Smooth muscle cell of bladder (primary cell): ENCODE measurements at places on chromosomes 1 and 21. TPM values are rescaled to one million over a fixed set of nuclear protein-coding genes. Genes with fewer than 3 reads are reported as not detected.

The FMO1 gene
- 0.14 and 0.37 TPM in 2 replicates for total RNA-seq

The OR2L2 gene
- total RNA-seq, result under 0.01 TPM in 1 of 2 replicates, not detected in the other

The NUDT4B gene
- total RNA-seq, result 13.7 and 17.1 TPM in 2 replicates

The GOLT1A gene
- total RNA-seq, result not detected in 2 replicates

The C1orf53 gene
- 2.0 and 5.1 TPM in 2 replicates for total RNA-seq

The LAMB3 gene
- 7.1 and 9.3 TPM in 2 replicates for total RNA-seq

The CEPT1 gene
- total RNA-seq, result 35.6 and 56.9 TPM in 2 replicates

The FAM72C gene
- 0.18 and 0.28 TPM in 2 replicates for total RNA-seq

The RHOU gene
- total RNA-seq, result 11.9 and 14.8 TPM in 2 replicates

The KRTAP7-1 gene
- total RNA-seq, result not detected in 2 replicates

The ELOA gene
- 16.5 and 17.9 TPM in 2 replicates for total RNA-seq

The GLIS1 gene
- 0.18 and 0.28 TPM in 2 replicates for total RNA-seq

The C1orf87 gene
- total RNA-seq, result under 0.01 TPM in 1 of 2 replicates, not detected in the other

The TMEM52 gene
- total RNA-seq, result not detected in 2 replicates

The SEC16B gene
- 1.7 and 1.8 TPM in 2 replicates for total RNA-seq

The RPTN gene
- not detected in 2 replicates for total RNA-seq

The SNX7 gene
- total RNA-seq, result 48.1 and 52.4 TPM in 2 replicates

The PMF1 gene
- total RNA-seq, result 17.2 and 21.9 TPM in 2 replicates

The FCRLB gene
- 1.1 and 1.7 TPM in 2 replicates for total RNA-seq

The PPIAL4G gene
- total RNA-seq, result under 0.01 TPM in 1 of 2 replicates, not detected in the other

The AMY1C gene
- total RNA-seq, result not detected in 2 replicates

The CHD5 gene
- total RNA-seq, result under 0.01 TPM in 2 replicates

The LCE1F gene
- total RNA-seq, result not detected in 2 replicates

The CCDC24 gene
- total RNA-seq, result 2.8 and 4.1 TPM in 2 replicates

The SYCP1 gene
- total RNA-seq, result not detected in 2 replicates

The HNRNPU gene
- 276 and 414 TPM in 2 replicates for total RNA-seq

The CELA2A gene
- 0.14 and 0.37 TPM in 2 replicates for total RNA-seq

The EPHB2 gene
- 11.0 and 20.7 TPM in 2 replicates for total RNA-seq

The S100A7 gene
- not detected in 2 replicates for total RNA-seq

The SLAMF6 gene
- total RNA-seq, result not detected in 2 replicates

The ALDH9A1 gene
- total RNA-seq, result 127 and 171 TPM in 2 replicates

The IQGAP3 gene
- 2.3 and 2.5 TPM in 2 replicates for total RNA-seq

The OR2AK2 gene
- not detected in 2 replicates for total RNA-seq

The SV2A gene
- 14.1 and 18.3 TPM in 2 replicates for total RNA-seq

The ICOSLG gene
- 0.65 and 1.1 TPM in 2 replicates for total RNA-seq

The LAMC2 gene
- total RNA-seq, result 8.5 and 12.5 TPM in 2 replicates

The FMO3 gene
- 0.37 and 0.57 TPM in 2 replicates for total RNA-seq

The TSPEAR gene
- not detected in 2 replicates for total RNA-seq

The ZNF697 gene
- 8.7 and 10.2 TPM in 2 replicates for total RNA-seq

The PDC gene
- total RNA-seq, result 0.28 TPM in 1 of 2 replicates, not detected in the other
